ENCODE measurements at places on chromosomes 7 and 10.

DNA sequence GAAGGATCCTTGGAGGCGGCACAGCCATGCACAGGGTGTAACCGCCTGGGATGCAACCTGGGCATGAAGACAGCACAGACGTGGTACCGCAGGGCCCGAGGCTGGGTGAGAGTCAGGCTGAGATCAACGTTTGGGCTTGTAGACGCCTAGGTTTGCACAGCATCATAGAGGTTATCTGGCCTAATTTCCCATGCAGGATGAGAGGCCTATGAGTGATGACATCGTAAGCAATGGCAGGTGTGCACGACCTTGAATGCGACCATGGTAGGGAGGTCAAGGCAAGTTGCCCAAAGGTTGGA, 7.5 kb downstream of the CALML3 start:
- DNase-seq = no peak

DNA sequence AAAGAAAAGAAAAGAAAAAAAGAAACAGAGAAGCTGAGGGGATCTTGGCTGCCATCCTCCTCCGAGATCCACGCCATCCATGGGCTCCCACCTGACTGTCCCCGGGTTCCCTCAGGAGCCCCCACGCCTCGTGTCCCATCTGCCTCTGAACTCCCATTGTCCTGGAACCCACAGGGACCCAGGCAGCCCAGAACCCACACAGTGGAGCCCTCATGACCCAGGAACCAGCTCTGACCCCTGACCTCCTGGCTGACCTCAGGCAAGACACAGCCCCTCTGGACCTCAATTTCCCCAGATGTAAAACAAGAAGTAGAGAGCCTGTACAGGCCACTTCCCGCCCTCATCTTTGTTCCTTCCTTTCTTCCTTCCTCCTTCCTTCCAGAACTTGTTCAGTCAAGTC, 40.4 kb downstream of the RASGEF1A start:
- no peak for DNase-seq

- no peak for DNase-seq
Observed at GRCh38 chr7:29230871-29231345, 36.3 kb downstream of the CHN2 start.

- no peak for DNase-seq
Observed at GRCh38 chr7:54615-55014, 137.8 kb upstream of the FAM20C start.

GRCh38 chr7:116526897-116527296, 2.1 kb downstream of the CAV1 start:
- DNase-seq = no peak

DNA sequence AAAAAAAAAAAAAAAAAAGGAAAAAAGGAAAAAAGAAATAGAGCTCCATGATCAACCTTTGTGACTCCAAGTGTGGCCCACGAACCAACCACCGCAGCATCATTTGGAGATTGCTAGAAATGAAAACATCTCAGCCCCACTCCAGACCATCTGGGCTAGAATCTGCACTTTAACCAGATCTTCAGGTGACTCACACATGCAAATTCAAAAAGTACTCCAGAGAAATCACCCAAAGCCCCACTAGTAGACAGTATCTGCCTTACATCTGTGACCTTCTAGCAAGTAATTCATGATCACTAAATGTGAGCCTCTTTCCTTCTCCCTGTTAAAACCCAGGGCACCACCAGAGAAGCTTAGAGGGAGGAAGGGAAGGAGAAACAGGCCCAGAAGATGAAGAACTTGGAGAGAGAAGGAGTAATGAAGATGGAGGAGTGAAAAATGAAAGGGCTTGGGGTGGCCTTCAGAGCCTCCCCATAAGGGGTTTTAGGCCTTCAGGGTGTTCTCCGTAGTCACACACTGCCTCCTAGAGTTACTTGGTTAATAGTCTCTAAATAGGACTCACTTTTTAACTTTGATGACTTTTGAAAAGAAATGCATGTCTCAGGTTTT, 94.0 kb downstream of the SLC37A3 start:
- DNase-seq = peak; percentile 23

DNA sequence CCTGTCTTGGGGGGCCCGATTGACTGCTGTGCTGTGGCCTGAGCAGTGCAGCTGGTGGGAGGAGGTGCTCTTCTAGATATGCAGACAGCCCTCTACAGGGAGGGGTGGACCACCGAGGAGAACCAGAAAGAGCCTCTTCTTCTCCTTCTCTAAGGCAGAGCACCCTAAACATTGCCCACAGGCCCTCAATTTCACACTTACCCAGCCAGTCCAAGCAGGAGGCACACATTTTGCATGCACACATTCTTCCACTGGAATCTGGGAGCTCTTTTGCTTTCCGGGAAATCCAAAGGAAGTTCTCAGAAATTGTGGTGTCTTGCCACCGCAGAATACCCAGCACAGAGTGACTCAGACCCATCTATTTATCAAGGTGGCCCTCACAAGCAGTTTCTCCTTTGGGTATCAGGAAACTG, 45.8 kb downstream of the EEPD1 start:
- DNase-seq = no peak

GRCh38 chr10:123552760-123553554, 113.2 kb upstream of the GPR26 start:
- no peak for DNase-seq
